ENCODE measurements at places on chromosomes 5 and 9.

DNA sequence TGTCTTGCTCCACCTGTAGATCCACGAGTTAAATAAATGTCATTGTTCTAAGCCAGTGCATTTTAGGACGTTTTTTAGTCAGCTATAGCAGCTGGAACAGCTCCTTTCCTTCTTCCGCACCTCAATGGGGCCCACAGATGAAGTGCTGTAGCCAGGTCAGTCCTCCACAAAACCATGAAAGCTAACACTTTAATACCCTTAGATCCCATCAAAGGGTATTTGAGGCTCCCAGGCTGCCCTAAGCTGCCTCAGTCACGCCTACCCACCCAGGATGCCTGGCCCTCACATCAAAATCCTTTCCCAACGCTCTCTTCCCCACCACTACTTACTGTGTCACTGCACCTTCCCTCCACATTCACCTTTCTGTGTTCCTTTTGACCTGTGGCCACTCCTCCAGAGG is 44.1 kb upstream of the ACO1 start:
- DNase-seq, result no peak

DNA sequence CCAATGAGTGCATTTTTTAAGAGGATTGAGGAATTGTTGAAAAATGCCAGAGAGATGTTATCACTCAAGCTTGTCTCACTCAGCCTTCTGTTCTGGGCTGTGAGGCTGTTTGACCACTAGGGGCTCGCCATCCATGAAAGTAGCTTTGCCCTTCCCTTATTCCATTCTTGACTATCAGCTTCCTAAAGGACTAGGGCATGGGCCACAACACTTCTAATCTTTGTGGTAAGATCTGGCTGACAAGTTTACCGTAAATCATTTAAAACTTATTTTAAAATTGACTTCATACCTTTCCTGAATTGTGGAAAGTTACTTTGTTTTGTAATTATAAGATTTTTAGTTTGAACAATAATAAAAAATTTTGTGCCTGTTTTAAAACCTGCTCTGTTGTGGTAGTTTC is 49.5 kb downstream of the TJP2 start:
- DNase-seq, result no peak

DNA sequence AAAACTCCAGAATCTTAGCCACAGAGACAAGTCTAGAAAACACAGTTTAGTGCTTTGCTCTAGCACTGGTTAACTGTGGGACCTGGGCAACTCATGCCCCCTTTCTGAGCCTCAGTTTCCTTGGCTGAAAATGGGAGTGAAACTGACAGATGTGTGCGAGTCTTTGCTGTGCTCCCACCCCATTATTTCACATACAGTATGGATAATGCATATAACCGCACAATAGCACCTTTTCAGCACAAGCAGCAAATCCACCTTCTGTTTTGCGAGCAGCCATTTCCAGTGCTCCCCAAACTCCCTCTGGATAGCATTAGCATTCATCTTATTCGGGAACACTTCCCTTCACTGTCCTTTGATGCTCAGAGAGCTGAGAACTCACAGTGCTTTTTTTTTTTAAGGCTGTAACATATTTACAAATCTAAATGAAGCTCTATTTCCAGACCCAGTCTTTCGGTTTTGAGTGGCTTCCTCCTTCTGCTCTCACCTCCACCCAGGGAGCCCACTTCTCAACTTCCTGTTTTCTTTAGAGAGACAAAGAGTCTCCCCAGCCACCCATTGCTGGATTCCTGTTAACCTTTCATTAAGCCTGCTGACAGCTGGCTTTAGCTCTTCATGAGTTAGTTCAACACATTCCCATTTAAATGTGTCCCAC is 49.2 kb downstream of the TIMD4 start:
- DNase-seq, result peak; percentile 19

DNA sequence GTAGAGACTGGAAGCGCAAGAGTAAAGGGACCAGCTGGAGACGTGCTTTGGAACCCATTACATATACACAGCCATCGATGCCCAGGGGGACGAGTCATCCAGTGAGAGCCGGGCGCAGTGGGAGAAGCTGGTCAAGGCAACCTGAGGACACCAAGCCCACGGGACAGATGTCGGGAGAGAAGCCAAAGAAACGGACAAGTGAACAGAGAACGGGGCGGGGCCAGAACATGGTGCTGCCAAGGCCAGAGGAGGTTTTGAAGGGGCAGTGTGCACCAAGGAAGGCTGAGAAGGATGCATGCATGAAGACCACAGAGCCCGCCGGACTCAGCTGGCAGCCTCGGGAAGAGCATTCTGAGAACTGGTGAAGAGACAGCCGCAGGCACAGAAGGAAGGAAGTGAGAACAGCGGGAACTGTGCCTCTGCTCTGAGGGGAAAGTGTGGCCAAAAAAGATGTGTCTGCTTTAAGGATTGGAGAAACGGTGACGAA is 20.3 kb downstream of the CAMSAP1 start:
- DNase-seq, result no peak

DNA sequence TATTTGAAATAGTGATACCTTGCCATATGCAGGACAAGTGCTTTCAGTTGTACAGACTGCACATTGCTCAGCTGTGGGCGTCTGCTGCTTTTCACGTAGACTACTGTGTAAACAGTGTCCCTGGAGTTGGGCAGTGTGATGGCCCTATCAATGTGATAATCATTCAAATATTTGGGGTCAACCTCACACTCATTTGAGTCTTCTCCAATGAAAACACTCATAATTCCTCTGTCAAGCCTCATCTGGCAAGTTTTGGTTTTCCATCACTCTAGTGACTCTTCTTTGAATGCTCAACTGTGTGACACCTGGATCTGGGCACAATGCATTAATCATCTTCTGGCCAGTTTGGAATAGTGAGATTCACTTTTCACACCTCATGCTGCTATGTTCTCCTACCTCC is 64.4 kb downstream of the UGCG start:
- DNase-seq, result no peak

DNA sequence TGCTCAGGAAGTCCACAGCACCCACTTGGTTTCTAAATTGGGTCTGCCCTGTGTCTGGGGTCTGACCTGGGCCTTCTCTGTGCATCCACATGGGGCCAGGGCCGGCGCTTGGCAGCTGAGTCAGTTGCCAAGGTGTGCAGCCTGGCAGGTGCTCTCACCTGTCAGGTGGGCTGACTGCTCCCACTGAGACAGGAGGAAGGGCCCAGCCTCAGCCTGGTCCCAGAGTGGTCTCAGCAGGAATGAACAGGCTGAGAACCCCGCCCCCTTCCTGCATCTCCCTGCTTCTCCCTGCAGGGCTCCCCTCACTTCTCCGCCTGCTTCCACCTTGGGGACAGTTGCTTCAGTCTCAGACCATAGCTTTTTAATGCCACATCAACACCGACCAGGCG is 60.5 kb downstream of the BARX1 start:
- no peak for DNase-seq

- no peak for DNase-seq
Observed at GRCh38 chr5:73638344-73639095, 12.5 kb downstream of the ARHGEF28 start.

GRCh38 chr9:130337318-130337717 is 71.8 kb downstream of the HMCN2 start:
- DNase-seq, result no peak

GRCh38 chr9:37776328-37776727 is 8.5 kb downstream of the EXOSC3 start:
- DNase-seq, result no peak

GRCh38 chr9:73183917-73184861 is 32.5 kb downstream of the ANXA1 start:
- DNase-seq, result no peak

DNA sequence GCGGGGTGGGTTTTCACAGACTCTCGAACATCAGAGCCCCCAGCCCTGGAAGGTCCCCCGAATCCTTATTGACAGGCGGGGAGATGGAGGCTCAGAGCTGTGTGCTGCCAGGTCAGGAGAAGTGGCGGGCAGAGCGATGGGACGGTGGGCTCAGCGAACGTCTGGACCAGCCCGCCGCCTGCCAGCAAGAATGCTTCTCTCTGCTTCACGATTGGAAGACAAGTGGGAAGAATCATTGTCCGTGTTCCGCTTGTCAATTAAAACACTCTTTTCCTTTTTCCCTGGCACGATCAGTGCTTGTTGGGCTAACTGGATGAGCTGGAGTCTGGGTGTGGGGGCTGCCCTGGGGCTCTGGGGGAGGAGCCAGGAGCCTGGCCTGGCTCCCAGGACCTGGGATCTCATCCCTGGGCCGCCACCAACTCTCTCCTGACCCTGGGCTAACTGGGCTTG is 1.6 kb downstream of the COL5A1 start:
- DNase-seq, result peak; percentile 66

DNA sequence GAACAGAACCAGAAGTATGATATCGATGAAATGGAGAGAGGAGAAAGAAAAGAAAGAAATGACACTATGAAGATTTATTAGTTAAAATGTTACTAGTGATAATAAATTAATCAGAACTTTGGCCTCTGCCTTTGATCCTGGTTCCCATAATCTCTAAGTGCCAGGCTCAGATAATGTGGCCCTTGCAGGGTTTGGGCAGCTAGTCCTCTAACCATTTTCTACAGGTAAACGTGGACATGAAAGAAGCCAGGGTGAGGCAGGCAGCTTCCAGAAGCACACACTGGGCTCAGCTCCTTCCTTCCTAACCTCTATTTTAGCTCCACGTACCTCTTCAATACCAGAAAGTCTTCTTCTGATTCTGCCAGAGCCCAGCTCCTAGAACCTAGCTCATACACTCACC is 30.6 kb downstream of the SYK start:
- DNase-seq, result no peak

GRCh38 chr9:124349675-124350493 is 65.4 kb downstream of the PSMB7 start:
- DNase-seq, result peak; percentile 15

GRCh38 chr9:114384836-114385396 is 2.9 kb downstream of the AKNA start:
- DNase-seq, result no peak

- DNase-seq, result no peak
Observed at GRCh38 chr5:129971714-129972113, 67.4 kb downstream of the CHSY3 start.

DNA sequence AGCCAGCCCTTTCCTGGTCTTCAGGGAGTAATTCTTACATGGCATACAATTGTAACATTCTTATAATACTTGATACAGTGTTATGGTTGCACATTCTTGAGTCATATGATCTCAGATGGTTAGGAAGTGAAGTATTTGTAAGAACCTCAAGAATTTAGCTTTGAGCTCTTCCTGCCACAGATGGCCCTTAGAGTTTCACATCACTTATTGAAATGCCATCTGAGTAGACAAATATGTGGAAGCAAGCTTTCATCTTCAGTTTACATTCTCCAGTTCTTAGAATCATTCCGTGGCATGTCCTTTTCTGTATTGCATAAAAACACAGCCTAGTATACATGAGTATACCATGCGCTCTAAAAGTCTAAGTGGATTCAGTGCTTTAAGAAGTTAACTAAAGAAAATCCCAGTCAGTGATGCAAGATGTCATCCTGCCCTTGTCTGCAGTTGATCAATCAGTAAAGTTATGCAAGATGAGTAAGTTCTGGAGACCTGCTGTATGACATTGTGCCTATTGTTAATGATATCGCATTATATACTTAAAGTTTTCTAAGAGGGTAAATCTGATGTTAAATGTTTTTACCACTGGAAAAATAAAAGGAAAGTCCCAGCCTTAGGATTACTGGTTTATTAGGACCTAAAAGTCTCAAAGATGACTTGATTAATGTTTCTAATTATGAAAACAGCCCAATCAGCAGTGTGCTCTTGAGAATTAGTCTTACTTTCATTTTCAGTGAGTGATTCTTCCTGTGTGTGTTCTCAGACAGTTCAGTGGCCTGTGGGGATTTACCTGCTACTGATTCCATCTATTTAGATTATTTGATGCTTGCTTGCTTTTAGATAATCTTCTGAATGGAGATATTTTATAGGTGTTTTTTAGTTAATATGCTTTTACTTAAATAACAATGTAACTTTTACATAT is 29.4 kb downstream of the RHOBTB3 start:
- no peak for DNase-seq

- DNase-seq, result no peak
Observed at GRCh38 chr5:174900240-174900865, 176.0 kb downstream of the MSX2 start.

- no peak for DNase-seq
Observed at GRCh38 chr5:154483654-154484392, 5.8 kb upstream of the HAND1 start.

DNA sequence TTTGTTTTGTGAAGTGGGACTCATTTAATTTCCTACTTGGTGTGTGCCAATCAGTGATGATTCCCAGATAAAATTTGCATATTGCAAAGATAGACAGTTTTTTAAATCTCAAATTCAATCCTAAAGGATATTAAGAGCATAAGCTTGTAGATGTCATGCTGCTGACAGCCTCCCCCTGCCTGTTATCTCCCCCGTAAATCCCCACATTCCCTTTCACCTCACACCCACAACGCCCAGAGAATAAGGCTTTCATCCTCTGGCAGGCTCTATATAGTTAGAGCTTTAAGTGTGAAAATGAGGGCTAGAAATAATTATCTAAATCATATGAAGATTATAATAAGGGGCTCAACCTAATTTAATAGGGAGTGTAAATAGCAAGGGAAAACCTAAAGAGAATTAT is 265.0 kb downstream of the TRPM3 start:
- DNase-seq, result no peak

- DNase-seq, result no peak
Observed at GRCh38 chr9:6549106-6549800, 96.3 kb downstream of the GLDC start.

DNA sequence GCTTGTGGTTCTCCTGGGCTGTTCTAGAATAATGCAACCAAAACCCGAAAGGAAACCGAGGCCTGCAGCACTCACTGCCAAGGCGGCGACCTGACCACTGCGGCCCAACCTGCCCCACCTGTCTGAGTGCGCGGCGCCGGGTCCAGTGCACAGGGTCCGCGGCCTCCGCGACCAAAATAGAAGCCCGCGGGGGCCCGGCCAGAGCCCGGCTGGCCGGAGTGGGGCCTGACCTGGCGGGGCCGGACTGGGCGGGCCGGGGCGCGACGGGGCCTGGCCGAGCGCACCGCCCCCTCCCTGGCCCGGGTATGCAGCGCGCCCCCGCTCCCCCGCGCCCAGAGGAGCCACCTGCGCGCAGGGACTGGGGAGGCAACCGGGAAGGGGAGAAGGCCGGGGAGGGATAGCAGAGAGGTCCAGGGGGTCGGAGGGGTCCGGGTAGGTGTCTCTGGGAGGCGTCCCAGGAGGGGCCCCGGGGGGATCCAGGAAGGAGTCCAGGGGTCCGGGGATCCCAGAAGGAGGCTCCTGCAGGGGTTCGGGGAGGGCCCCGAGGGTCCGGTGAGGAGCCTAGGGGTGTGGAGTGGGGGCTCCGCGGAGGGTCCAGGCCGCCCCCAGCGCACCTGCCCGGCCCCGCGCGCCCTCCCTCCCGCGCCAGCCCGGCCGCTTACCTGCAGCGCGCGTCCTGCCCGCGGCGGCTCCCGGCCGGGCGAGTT is 503 bp downstream of the SEMA4D start:
- no peak for DNase-seq
